CD4-positive, alpha-beta memory T cell (primary cell): ENCODE measurements at places on chromosomes 1 and 21.

- DNase-seq = no peak
Observed at GRCh38 chr1:96159379-96159778, 562.2 kb upstream of the PTBP2 start.

- no peak for DNase-seq
Observed at GRCh38 chr1:29195881-29196291, 14.2 kb upstream of the SRSF4 start.

GRCh38 chr1:205444931-205445645 lies 10.8 kb downstream of the BLACAT1 start:
- no peak for DNase-seq

- DNase-seq = no peak
Observed at GRCh38 chr1:72482736-72483413, 200.5 kb upstream of the NEGR1 start.

GRCh38 chr21:34545079-34545884 lies 33.3 kb upstream of the KCNE1 start:
- no peak for DNase-seq

DNA sequence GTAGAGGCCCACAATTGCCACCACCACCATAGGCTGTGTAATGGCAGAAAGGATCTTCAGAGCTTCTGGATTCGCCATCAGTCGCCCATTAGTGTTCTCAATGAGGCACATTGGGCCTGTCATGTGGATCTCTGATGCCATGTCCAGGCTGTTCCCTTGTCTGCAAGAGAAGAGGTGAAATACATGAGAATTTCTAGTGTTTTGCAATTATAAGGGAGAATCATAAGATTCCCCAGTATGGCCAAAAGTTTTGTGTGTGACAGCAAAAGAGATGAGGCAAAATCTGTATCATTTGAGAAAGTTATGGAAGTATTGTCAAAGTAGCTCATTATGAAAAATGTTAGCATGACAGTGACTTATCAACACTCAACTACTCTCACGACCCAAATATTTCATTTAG lies 1.9 kb downstream of the GBP1 start:
- DNase-seq = no peak

DNA sequence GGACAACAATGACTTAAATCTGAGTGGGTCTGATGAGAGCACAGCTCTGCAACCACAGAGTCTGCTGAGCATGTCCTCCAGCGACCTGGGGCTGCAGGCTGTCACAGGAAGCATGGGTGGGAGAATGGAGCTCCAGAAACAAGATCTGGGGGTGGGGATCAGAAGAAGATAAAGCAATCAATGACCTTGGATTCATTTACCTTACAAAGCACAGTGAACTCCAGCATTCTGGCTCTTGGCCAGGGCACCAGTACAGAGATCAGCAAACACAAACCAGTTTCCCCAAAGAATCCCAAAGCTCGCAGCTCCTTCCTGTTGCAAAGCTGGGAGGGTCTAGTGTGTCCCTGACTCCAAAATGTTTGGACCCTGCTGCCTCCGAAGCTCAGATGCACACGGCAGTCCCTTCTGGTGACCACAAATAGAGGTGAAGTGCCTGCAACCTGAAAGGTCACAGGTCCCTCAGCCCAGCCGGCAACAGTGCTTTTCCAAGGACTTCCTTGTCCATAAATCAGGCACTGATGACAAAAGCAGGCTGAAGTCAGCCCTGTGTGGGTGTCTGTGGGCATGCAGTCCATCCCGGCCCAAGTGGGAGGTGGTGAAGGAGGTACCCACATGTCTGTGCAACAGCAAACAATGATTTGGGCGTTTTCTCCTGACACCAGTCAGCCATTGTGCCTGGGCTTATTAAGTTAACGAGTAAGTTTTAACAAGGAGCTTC lies 76.1 kb downstream of the SH3BGR start:
- no peak for DNase-seq
